ENCODE measurements at places on chromosomes 1 and 21.
A peak's percentile ranks its signal among the peaks of the same experiment; 100 is the strongest.

GRCh38 chr1:245148861-245149260, 5.9 kb upstream of the KIF26B start:
- DNase-seq, result no peak

DNA sequence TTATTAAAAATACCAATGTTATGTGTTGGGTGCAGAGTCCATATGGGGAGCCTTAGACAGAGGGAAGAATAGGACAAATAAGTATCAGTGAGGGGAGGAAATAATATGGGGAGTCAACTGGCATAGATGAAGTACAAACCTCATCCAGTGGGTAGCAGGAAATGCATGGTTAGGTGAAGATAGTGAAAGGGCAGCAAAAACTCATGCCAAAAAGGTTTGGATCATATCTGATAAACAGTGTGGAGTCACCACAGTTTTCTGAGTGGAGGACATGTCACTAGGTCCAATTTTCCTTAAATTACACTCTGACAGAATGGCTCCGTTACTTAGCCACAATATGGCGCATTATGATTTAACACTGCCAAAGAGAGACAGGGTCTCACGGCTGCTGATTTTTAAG, 10.3 kb downstream of the DUSP23 start:
- no peak for DNase-seq

GRCh38 chr1:84960371-84960770, 36.5 kb downstream of the MCOLN2 start:
- DNase-seq, result no peak

- DNase-seq, result no peak
Measured at GRCh38 chr1:214010197-214010573, 22.4 kb downstream of the PROX1 start.

GRCh38 chr1:41492341-41492848, 7.9 kb upstream of the EDN2 start:
- DNase-seq, result no peak

DNA sequence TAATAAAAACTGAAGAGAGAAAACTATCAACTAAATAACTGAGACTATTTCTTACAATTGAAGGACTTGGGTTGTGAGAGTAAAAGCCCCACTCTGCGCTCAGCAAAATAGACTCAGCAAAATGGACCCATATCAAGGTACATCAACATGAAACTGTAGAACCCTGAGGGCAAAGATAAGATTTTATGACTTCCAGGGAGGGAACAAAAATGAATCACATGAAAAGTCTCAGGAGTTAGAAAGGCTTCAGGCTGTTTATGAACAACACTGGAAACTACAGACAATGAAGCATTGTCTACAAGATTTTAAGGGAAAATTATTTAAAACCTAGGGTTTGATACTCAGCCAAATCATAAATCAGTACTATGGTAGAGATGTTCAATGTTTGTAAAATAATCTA, 434.3 kb downstream of the PTPRC start:
- no peak for DNase-seq

- DNase-seq, result no peak
Measured at GRCh38 chr1:208423526-208423925, 179.3 kb upstream of the PLXNA2 start.

- no peak for DNase-seq
Measured at GRCh38 chr1:245751116-245751515, 596.3 kb downstream of the KIF26B start.

- DNase-seq, result no peak
Measured at GRCh38 chr1:245279346-245279745, 124.6 kb downstream of the KIF26B start.

- no peak for DNase-seq
Measured at GRCh38 chr1:32464191-32464715, 619 bp upstream of the ZBTB8B start.

DNA sequence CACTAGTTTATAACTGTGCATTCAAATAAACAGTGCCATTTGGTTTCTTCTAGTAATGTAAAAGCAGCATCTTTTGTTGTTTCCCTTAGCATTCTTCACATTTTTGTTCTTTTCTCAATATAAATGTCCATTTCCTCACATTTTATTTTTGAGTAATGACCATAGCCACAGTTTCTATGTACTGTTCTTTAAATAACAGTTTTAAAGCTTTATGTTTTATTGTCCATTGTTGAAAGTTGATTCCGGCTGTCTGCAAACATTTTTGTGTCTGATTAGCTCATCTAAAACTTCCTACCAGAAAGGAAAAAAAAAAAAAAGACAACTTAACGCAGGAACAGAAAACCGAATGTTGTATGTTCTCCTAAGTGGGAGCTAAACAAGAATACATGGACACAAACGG, 139.7 kb downstream of the MAGI3 start:
- DNase-seq, result no peak

- no peak for DNase-seq
Measured at GRCh38 chr1:11740258-11741192, 4.6 kb downstream of the AGTRAP start.

DNA sequence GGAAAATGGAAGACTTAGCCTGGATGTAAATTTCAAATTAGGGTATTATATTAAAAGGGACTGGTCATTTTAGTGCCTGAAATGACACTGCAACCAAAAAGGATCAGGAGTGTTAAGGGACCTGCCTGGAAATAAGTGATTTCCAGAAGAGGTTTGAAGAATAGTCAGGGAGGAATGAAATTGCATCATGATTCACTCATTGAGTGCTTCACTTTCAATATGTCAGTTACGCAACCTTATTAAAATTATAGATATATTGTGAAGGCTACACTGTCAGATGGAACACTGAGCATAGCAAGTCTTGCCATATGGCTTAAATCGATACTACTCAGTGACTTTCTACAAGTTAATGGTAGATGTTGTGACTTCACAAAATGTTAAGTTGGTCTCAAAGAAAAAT, 275.2 kb upstream of the DPYD start:
- no peak for DNase-seq

DNA sequence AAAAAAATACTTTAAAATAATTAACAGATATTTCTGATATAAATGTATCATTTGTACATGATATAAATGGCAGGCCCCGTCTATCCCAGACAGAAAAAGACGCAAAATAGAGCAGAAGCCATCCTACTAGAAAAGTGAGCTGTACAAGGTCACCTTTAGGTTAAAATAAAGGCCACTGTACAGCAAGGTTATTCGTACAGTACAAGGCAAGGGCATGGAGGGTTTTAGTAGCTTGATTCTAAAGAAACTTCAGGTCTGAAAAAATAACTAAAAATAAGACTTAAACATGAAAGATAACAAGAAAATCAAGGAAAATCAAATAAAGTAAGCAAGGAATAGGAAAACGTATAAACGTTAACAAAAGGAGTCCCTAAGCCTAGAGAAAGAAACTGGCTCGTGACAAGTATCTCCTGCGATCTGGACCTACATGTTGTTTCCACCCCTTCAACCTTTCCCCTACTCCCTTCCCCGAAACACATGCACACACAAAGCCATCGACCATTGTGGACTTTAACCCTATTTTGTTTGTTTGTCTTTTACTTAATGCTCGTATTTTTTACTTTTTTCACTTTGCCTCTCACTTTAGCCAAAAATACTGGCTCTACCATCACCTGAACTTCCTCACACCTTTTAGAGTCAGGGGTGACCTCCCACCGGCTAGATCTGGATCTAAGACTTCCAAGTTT, 26.5 kb upstream of the SLC30A10 start:
- DNase-seq, result no peak

- DNase-seq, result no peak
Measured at GRCh38 chr21:36260030-36260787, 59.8 kb upstream of the MORC3 start.

DNA sequence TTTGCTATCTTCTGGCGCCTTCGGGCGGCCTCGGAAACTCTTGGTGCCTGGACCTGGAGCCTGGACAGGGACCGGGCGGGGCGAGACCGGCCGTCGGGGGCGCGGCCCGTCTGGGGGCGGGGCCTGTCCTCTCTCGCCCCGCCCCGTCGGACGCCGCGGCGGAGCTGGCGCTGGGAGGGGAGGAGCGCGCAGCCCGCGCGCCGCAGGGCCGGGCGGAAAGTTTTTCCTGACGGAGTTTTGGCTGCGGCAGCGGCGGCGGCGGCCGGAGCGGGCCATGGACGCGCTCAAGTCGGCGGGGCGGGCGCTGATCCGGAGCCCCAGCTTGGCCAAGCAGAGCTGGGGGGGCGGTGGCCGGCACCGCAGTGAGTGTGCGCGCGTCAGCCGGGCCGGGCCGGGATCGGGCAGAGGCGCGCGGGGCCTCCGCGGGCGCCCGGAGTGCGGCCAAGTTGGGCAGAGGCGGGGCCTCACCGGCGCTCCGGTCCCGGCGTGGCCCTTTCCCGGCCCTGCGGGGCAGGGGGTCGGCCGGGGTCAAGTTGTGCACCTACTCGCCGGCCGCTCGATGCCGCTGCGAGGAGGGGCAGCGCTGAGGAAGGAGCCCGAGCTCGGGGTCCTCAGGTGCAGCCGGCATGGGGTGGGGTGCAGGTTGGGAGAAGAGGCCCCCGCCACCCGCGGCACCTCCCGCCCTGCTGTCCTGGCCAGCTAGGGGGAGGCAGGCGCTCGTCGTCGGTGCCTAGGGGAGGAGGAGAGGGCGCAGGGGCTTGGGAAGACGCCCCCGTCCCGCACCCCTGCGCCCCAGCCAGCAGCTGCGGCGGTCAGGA, at the start of gene LDLRAP1:
Gene LDLRAP1 (plus strand): TSS at position 182 of the 818 bp plus-strand sequence. CDS start 93 bp downstream, at position 275.
- DNase-seq, result peak; percentile 28

DNA sequence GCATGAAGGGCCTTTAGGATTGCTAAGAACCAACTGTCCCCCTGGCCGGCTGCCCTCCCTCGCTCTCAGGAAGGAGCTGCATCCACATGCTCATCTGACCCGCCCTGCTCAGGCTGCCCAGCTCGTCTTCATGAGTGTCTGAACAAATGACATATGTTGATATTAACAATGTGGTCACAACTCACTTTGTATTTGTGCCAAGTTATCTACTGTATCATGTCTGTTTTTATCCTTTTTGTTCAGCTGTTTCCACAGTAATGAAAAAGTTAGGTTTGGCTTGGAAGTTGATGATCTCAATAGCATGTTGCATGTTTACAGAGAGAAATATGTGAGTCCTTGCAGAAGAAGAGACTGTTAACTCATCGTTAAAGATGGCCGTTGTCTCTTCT, 75.1 kb downstream of the PHTF1 start:
- DNase-seq, result no peak
